Endodermal cell (in vitro differentiated cells): ENCODE measurements at places on chromosomes 16 and 17.

- DNase-seq: peak; percentile 90
Measured at GRCh38 chr17:38578229-38579082, 27.3 kb downstream of the SRCIN1 start.

- DNase-seq: no peak
Measured at GRCh38 chr17:79092567-79092966, 17.9 kb downstream of the ENGASE start.

DNA sequence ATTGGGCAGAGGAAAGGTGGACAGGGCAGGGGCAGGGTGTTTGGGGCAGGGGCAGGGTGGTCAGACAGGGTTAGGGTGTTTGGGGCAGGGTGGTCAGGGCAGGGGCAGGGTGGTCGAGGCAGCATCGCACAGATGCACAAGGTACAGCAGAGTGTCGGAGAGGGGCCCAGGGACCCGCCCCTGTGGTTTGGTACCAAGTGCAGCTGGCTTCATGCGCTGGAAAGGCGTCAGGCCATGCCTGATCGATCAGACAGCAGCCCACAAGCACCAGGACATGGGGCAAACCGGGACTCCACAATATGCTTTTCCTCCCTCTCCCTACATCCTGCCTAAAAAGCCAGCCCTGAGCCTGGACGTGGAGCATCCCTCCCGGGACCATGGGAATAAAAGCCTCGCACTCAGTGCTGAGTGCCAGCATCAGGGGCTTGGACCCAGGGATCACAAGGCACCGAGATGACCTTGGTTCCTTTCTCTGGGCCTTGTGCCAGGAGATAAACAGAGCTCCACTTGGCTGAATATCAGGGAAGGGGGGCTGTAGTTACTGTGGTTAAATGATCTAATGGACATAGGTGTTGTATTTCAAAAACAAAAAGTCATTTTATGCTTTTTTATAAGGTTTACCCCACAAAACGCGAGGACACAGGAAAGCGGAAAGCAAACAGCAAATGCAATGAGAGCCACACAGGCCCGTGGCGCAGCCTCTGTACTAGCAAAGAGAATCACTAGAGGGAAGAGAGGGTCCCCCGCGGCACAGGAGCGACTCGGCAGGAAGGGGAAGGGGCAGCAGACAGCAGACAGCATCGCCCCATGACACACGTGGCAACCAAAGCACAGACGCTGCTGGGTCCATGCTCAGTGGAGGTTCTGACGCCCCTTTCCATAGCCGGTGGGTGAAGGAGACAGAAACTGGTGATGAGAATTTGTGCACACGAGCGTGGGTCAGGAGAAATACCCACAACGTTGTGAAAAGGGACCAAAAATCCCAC lies 5.3 kb upstream of the HEXD start:
- DNase-seq: no peak

GRCh38 chr17:67027031-67027628 lies 17.2 kb upstream of the CACNG1 start:
- DNase-seq: no peak

GRCh38 chr16:86096850-86097249 lies 197.9 kb downstream of the IRF8 start:
- DNase-seq: no peak

DNA sequence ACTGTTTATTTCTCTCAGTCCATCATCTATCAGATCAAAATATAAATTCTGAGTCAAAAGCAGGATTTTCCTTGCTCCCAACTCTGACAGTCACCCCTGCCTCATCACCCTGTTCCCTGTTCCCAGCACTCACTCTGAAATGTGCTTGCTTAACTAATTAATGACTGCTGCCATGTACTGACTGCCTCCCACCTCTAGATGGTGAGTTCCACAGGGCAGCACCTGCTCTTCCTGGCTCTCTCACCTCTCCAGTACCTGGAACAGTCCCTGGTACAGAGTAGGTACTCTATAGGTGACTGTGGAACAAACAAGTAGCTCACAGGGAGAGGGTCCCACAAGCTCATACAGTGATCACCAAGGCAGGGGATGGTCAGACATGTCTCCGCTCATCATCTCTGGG lies 114.3 kb upstream of the C16orf82 start:
- peak; percentile 57 for DNase-seq

- peak; percentile 90 for DNase-seq
Measured at GRCh38 chr17:62064791-62065563, at the start of gene MED13. Gene MED13, minus strand, starts transcription at chr17:62065278. Its CDS starts 73 bp downstream, at chr17:62065205.

DNA sequence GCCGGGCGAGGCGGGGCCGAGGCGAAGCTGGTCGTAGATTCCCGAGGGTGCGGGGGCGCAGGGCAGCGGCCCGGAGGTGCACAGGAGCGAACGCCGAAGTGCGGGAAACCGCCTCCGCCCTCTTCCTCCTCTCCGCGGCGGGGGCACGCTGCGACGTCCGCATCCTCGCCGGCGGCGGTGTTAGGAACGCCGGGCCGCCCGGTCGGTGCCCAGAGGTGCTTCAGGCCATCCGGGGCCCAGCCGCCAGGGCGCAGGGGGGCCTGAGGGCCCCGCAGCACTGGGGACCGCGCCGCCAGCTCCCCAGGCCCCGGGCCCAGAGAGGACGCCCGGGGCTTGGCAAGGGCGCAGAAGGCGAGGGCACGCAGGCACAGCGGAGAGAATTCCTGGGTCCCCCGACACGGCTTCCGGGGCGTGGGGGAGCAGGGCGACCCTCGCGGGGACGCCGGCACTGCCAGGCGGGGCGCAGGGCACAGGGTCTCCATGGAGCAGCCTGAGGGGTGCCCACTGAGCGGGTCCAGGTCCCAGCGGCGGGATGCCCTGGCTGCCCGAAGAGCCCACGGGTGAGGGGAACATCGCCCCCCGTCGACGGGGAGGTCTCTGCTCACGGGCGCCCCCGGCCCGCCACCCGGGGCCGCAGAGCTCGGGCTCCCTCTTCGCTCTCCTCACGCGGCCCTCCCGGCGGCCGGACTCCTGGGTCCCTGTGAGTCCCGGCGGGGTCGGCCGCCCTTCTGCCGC lies 576 bp downstream of the EPOP start:
- peak; percentile 83 for DNase-seq

GRCh38 chr16:3776316-3776715 lies 59.0 kb upstream of the TRAP1 start:
- no peak for DNase-seq

DNA sequence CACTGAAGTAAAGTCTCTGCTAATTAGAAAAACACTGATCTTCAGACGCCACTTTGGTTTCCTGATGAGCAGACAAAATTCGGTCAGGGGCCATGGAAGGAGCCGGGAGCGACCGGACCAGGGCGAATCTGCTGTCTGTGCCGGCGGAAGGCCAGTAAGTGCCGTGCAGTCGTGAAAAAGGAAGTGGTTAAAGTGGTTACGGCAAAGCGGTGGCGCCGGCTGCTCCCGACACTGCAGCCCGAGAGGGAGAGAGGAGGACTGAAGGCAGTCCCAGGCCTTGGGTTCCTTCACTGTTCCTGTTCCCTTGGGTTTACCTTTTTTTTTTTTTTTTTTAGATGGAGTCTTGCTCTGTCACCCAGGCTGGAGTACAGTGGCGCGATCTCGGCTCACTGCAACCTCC lies 17.3 kb upstream of the HEXD start:
- DNase-seq: no peak

- DNase-seq: no peak
Measured at GRCh38 chr16:58970775-58971174, 236.7 kb upstream of the GOT2 start.

GRCh38 chr16:28188085-28188916 lies 23.5 kb downstream of the XPO6 start:
- no peak for DNase-seq

- DNase-seq: peak; percentile 71
Measured at GRCh38 chr17:6361733-6362132, 73.2 kb downstream of the AIPL1 start.

DNA sequence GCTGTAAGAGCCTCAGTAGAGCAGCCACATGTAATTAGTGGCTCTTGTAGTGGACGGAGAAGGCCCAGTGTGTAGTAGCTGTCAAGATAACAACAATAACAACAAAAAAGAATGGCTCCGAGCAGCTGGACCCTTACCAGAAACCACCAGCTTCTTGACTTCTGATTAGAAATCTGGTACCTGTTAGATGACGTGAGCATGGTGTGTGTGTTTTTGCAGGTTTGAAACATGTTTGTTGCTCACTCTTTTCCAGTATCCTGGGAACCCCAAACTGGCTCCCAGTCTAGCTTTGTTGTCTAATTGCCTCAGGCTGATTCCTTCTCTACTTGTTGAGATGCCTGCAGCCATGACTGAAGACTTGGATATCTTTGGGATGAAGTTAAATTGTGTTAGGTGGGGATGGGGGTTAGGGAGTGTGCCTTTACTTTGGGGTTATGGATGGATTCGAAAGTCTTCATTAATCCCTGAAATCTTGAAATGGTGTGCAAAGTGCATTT lies 21.0 kb downstream of the IGF2BP1 start:
- DNase-seq: peak; percentile 34

GRCh38 chr17:70096861-70097260 lies 21.8 kb downstream of the KCNJ16 start:
- no peak for DNase-seq

GRCh38 chr17:35901631-35902175 lies 21.5 kb upstream of the CCL5 start:
- no peak for DNase-seq

GRCh38 chr17:40951011-40951622 lies 13.7 kb upstream of the KRT23 start:
- no peak for DNase-seq

- no peak for DNase-seq
Measured at GRCh38 chr16:85359147-85359822, 247.0 kb upstream of the CIBAR2 start.

- no peak for DNase-seq
Measured at GRCh38 chr16:28933171-28933570, 1.4 kb downstream of the CD19 start.

DNA sequence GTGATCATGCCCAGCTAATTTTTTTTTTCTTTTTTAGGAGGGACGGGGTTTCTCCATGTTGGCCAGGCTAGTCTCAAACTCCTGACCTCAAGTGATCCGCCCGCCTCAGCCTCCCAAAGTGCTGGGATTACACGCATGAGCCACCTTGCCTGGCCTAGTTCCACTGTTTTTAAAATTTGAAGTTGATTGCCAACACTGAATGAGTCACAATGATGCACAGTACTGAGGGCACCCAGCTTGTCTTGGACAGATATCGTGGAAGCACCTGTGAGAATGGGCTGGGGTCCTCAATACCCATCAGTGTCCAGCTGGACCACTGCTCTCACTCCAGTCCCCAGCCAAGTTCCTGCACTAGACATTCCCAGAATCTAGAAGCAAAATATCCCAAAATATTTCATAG lies 2.5 kb downstream of the KNOP1 start:
- no peak for DNase-seq

GRCh38 chr17:83179374-83179773 lies 100.0 kb downstream of the METRNL start:
- peak; percentile 33 for DNase-seq

DNA sequence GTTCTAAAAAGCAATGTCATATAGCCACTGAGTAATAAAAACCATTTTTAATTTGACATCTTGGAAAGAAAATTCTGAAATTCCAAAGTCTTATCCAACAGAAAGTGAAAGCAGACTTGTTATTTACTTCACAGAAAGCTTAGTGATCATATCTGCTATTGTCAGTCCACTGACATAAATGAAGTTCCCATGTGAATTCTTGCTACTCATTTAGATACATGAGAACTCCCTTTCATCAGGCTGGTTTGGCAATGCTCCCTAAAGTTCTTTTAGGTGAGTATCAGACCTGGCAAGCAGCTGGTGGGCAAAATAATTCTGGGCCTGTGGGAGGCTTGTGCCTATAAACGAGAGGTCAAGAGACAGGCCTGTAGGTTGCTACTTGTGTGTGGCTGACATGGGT lies 23.4 kb downstream of the NME2 start:
- no peak for DNase-seq

GRCh38 chr17:78434455-78435329 lies 56.2 kb downstream of the PGS1 start:
- no peak for DNase-seq

- DNase-seq: no peak
Measured at GRCh38 chr16:57791893-57792461, 10.3 kb downstream of the KIFC3 start.

GRCh38 chr17:13353590-13353989 lies 248.1 kb downstream of the HS3ST3A1 start:
- DNase-seq: no peak

DNA sequence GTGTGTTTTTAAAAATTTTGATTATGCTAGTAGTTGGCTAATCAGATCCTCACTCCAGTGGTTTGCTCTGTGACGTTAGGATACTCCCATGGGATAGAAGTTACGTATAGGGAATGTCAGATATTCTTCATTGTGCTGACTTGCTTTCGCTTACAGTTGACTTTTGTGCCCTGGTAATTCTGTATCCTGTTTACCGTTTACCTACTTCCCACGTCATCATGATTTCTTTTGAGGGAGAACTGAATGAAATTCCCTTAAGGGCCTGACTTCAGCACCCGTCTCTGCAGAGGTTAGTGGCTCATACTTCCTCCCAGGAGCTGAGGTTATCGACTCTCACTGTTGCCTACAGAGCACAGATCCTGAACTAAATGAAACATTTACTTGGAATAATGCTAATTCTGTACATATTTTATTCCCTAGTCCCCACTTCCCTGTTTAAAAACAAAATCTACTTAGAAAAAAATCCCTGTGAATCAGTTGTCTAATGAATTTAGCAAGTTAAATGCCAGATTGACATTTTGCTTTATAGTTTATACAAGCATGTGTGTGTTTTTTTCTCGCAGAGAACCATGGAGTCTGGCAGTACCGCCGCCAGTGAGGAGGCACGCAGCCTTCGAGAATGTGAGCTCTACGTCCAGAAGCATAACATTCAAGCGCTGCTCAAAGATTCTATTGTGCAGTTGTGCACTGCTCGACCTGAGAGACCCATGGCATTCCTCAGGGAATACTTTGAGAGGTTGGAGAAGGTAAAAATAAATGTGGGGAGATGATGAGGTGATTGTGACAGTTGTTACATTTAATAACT lies 2.8 kb downstream of the PRKAR1A start:
- peak; percentile 25 for DNase-seq

DNA sequence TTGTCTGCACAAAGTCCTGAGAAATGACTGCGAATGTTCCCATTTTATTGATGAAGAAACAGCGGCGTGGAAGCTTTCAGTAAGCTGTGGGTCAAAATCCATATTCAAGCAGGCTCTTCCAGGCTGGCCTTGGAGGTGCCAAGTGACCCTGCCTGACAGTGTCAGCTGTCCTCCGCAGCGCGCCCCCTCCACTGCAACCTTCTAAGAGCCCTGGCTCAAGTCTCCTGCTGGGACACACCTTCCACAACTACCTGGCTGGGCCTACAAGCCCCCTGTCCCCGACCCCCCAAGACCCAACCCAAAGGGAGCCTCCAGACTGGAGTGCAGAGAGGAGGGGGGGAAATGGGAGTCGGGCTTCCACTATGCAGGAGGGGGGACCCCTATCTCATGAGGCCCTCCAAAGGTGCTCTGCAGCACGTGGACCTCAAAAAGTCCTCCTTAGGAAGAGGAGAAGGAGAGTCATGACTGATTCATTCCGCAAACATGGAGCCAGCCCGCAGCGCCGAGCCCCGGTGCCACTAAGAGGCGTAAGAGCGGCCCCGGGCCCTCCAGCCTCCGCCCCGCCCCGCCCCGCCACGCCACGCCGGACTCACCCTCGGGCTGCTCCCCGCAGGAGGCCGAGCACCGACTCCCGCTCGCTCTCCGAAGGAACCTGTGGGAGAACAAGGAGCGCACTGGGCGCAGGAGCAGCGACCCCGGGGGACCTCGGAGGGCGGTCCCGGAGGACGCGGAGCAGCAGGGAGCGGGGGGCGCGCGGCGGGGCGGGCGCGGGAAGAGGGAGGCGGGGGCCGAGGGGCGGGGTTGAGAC lies 574 bp downstream of the MPP3 start:
- peak; percentile 84 for DNase-seq
